Frontal cortex (tissue), 4 donors: ENCODE measurements at places on chromosomes 5 and 9.
A peak's percentile ranks its signal among the peaks of the same experiment; 100 is the strongest.

DNA sequence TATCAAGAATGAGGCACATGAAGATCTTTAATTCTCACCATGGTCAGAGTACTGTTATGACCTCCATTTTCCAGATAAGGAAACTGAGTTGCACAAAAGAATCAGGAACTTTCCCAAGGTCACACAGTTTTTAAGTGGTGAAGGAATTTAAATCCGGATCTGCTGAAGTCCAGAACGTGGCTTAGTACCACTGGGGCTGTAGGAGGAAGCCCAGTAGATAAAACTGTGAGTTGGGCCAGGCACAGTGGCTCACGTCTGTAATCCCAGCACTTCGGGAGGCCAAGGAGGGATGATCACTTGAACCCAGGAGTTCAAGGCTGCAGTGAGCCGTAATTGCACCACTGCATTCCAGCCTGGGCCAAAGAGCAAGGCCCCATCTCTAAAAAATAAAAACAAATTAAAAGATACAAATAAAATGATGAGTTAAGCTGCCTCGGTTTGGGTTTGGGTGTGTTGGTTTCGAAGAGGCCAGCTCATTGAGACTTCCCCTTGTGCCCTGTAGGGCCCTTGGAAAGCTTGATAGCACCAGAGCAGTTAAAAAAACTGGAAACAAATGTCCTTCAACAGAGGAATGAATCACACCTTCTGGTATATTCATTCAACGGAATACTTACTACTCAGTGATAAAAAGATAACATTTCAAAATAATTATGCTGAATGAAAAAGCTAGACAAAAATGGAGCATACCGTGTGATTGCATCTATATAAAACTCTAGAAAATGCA lies 20.1 kb downstream of the ATOX1 start:
- no peak for DNase-seq

GRCh38 chr9:135443797-135444425 lies 35.7 kb upstream of the PPP1R26 start:
- no peak for DNase-seq

DNA sequence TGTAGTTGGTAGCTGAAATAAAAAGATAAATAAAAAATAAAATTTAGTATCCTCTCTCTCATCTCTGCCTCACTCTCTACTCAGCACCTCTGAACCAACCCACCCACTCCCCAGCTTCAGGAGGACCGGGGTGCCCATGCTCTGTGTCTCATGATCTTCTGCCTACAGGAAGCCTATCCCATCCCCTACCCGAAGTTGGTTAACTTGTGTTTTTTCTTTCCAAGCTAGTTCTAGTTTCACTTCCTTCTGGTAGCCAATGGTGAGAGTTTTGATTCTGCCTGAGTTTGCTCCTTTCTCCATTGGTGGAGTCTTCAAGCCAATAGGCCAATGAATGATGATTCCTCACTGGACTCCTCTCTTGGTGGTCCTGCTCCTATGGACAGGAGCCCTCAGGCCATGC lies 32.1 kb downstream of the SNX24 start:
- DNase-seq = no peak

DNA sequence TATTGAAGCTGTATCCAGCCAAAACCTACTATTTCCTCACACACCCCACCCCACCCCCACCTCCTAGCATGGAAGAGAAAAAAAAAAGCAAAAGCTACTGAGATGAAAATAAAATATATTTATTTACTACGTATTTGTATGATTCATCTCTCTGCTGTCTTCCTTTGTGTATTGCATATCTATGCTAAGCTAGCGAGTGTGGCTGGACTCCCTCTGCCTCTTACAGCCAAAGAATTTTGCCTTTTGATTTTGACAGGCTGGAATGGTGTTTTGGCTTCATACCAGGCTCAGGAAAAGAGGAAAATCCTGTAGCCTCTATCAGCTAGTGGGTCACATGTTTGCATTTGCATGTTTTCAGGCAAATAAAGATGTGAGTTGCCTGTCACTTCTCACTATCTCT lies 2.2 kb downstream of the ABLIM3 start:
- DNase-seq = no peak

DNA sequence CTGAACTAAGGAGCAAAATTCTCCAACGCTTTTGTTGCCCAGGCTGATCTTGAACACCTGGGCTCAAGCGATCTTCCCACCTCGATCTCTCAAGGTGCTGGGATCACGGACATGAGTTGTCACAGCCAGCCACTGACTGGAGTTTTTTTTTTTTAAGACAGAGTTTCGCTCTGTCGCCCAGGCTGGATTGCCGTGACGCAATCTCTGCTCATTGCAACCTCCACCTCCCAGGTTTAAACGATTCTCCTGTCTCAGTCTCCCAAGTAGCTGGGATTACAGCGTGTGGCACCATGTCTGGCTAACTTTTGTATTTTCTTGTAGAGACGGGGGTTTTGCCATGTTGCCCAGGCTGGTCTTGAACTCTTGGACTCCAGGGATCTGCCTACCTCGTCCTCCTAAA lies 58.2 kb downstream of the EHMT1 start:
- DNase-seq = no peak

DNA sequence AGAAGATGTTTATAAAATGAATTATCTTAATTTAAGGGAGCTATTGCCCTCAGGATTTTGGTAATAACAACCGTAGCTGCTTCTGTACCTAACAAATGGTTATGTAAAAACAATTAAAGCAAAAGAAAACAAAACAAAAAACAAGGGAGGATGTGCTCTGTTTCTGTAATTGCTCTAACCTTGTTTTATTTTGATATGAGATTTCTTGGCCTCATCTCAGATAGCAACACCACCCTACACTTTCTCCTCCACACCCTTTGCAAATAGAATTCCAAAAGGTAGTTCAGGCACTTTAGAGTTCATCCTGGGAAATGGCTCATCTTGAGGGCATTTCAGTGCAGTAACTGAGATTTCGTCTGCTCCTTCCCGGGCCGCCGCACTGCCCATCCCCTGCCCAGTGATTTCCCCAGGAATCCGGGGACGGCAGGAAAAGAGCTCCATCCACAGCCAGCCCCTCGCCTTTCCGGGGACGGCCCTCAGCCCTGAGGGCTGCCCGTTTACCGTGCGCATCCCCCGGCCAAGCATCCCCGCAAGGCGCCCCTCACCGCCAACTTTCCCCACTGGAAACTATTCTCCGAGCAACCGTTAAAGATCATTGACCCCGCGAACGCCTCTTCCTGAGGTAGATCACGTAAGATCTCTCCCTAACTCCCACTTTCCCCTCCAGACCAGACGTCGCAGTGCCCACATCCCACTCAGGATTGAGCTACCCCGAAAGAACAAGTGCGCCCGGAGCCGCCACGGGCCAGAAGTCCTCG lies 1.2 kb downstream of the FNBP1 start:
- DNase-seq = peak; percentile 52

DNA sequence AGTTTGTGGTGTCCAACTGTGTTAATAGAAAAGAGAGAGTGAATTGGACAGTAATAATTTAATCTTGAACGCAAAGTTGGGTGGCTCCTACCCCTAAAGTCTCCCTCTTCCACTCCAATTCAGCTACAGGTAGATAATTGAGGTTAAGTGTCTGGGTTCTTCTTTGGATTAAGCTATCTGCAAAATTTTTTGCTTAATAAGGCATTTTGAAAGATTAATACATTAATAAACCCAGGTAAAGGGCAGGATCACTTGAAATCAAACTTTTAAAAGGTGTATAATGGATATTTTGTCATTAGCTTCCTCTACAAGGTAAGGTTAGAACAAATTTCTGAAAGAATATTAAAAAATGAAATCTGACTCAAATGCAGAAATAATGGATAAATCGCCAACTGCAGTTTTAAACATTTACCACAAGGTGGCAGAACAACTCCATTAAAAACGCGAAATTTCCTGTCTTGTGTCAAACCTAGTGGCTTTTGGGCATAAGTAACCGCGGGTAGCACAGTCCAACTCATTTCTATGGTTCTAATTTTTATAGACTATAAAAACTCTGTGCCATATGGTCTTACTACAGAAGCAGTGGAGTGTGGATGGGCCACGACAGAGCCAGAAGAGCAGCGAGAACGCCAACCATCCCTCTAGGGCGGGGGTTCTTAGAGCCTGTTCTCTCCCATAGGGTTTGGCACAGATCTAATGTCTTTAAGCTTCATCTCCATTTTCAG lies 276.5 kb downstream of the ARHGEF28 start:
- DNase-seq = peak; percentile 45
